ENCODE measurements at places on chromosomes 2 and 18.

DNA sequence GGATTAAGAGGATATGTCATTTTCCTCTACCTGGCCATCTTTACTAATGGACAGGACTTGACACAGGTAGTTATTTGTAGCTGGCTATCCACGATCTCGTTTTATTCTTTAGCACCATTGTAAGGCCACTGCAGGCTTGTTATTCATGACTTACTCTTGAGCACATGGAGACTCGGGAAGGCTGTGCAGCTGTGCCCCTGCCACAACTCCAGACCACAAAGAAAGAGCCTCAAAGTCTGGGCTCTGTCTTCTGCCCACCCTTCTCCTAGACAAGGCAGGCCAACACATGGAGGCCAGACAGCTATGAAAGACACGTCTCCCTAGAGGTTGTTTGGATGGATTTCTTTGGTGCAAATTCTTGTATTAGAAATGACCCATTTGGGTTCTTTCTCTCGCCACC is 133.8 kb downstream of the NAPG start:
- no peak for DNase-seq

GRCh38 chr2:119468154-119468955 is 36.7 kb downstream of the TMEM37 start:
- DNase-seq, result no peak

- DNase-seq, result no peak
These were observed 90.0 kb upstream of the PPP1CB start for GRCh38 chr2:28661589-28662001.

DNA sequence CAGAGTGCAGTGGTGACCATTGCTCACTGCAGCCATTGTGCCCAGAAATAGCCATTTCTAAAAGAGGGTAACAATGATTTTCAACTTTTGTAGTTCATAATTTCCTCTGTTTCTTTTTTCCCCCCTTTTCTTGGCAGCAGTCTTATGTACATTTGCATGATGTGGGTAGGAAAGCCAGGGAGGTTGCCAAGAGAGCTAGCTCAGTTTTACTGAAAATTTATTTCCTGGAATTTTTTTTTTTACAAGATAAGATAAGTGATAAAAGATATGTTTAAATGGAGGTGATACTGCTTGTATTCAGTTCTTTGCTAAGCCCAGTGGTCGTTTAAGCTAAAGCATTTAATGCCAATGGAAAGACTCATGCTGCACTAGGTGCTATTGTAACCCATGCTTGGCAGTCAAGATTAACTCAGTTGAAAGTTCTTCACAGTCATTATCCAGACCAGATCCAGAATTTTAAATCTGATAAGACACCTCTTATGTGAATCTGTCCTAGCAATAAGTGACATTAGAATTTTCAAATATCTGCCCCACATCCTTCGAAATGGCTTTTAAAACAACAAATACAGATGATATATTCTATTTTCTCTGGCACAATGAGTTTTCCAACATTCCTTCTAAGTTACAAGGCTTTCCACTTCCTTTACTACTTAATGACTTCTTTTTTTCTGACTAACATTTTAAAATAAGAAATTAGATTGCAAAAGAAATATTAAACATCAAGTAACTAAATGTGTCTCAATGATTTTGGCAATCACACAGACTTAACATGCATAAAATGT is 4.4 kb upstream of the ATP8B1 start:
- DNase-seq, result no peak

DNA sequence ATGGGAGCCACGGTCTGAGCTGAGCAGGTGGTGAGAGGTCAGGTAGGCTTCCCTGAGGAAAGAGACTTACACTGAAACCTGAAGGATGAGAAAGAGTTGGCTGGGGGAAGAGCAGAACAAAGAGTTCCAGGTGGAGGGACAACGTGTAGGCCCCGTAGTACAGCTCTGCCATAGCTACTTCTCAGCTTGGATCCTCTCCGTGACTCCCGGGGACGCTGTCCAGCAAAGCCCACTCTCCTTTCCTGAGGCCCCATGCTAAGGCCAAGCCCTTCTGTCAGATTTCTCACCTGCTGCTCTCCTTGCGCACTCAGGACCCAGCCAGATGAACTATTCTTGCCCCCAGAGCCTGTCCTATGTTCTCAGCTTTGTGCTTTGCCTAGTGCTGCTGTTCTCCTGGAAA is 173.8 kb downstream of the GALNT1 start:
- DNase-seq, result no peak

DNA sequence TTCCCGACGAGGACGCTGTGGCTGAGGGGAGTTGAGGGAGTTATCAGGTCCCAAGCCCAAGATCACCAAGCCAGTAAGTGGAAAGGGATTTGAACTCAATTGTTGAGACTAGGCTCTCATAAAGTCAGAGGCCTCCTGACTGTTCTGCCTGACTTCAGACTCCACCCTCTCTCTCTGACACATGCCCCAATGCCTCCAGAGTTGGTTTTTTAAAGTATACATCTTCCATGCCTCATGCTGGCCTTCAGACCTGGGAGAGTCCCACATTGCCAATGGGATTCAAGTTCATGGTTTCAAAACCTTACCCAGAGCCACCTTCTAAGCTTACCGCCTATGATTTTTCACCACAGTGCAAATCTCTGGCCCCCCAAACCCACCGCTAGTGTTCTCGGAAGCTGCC is 100.8 kb downstream of the RTN4 start:
- no peak for DNase-seq

DNA sequence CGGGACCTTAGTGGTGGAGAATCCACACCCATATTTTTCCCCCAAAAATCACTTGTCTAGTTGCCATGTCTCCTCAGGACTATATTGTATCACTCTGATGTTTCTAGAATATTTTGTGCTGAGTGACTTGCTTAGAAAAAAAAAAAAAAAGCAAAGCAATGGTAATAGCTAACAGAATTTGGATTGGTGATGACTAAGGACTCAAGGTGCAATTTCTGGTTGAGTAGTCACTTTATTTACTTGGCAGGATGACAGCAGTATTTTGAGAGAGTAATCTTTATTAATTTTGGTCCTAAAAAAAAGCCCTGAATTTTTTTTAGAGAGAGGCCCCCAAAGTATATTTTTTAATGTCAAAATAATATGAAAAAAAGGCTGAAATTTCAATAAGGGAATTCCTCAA is 32.8 kb upstream of the MYO3B start:
- no peak for DNase-seq

DNA sequence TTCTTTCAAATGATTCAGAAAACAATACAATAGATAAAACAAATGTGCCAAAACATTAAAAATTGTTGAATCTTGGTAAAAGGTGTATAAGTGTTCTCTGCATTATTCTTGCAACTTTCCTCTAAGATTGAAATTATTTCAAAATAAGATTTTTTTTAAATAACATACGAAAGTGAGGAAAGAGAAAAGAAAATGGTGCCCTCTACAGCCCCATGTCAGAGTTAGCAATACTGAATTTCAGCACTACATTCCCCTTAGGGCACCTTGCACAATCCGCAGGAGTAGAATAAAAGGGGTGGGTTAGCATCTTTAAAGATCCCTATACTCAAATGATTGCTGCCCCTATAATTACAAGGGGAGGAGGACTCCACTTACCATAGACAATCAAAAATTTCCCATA is 433.7 kb downstream of the BCL11A start:
- no peak for DNase-seq

DNA sequence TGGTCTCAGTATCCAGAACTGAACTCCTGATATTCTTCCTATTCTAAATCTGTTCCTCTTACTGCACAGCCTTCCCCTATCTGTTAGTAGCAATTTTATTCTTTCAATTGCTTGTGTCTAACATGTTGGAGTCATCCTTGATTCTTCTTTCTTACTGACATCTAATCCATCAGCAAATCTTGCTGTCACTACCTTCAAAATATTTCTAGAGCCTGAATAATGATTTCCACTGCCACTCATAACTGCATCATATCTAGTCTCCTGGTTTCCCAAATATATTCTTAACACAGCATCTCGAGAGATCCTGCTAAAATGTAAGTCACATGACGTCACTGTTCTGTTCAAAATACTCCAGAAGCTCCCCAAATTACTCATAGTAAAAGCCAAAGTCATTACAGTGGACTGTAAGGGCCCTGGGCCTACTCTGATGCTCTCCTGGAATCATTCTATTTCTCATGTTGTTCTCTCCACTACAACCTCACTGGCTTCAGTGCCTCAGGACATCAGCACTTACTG is 95.2 kb downstream of the THSD7B start:
- DNase-seq, result no peak

DNA sequence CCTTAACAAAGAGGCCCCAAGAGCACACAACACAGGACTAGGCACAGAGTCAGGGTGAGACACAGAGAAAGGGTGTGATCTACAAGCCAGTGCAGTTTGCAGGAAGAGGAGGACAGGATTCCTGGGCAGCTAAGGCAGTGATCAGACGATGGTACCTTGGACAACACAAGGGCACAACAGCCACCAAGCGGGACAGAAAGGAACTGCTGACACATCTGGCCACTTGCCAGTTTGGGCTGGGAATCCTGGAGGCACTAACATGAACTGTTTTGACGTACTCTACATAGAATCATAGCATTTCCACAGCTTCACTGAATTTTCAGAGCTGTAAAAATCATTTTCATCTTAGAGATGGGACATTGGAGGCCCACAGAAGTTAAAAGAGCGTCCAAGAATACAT is 221.5 kb upstream of the SLC35G4 start:
- peak; percentile 10 for DNase-seq

DNA sequence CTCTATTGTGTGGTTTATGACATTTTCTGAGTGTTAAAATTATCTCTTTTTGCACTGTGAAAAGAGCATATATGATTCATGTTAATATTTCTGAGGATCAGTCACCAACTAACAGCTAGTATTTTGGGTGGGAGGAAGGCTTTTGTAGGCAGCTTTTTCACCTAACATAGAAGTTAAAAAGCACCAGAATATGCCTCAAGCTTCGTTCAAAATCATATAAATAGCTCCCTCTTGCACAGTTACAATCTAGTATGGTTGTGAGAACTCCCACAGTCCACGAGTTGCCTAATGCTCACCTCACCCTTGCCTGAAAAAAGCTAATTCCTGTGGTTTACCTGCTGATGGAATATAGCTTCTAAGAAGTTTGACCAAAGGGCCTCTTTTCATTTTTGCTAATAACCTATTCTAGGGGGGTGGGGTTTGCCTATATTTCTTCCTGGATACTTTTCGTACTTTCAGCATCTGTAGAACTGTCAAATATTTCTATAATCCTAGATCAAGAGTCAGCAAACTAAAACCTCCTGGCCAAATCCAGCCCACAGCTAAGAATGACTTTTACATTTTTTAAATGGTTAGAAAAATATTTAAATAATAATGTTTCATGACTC is 167.1 kb upstream of the FOSL2 start:
- DNase-seq, result no peak

GRCh38 chr2:202771336-202771735 is 100.2 kb downstream of the ICA1L start:
- DNase-seq, result no peak

DNA sequence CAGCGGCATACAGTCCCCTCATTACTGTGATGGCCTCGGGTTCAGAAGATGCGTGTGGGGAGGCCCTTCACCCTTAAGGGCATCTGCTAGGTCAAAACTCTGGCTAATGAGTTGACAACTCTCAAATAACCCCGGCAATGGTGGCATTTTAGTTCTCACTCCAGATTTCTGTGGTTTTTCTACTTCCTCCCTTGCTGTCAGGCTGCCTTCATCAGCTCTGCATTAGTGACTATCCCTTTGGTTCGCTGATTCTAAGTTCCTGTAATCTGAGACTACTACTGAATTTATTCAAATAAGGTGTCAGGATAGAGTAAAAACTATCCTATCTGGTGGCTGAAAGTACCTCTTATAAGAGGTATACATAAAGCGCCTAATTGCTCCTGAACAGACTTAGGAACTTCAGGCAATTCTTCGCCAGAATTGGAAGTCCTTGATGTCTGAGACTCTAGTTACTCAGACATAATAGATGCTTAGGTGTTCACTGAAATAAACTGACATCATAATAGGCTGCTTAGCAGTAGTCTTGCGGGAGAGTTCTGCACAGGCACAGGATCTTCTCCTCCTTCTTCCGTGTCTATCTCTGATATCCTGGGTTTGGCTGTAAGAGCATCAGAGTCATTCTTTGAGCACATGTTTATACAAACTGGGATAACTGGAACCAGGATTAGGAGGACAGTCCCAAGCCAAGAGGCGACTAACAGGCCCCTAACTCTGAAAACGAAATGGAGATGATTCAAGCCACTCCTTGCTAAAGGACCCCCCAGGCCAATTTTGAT is 194.5 kb downstream of the DNER start:
- no peak for DNase-seq

GRCh38 chr2:88933980-88934379 is 242.5 kb downstream of the RPIA start:
- DNase-seq, result no peak

Measured in NCI-H2081 (cell line).